Hematopoietic multipotent progenitor cell (in vitro differentiated cells): ENCODE measurements at places on chromosomes 7 and 10. TPM values are rescaled to one million over a fixed set of nuclear protein-coding genes. Genes with fewer than 3 reads are reported as not detected.

DNA sequence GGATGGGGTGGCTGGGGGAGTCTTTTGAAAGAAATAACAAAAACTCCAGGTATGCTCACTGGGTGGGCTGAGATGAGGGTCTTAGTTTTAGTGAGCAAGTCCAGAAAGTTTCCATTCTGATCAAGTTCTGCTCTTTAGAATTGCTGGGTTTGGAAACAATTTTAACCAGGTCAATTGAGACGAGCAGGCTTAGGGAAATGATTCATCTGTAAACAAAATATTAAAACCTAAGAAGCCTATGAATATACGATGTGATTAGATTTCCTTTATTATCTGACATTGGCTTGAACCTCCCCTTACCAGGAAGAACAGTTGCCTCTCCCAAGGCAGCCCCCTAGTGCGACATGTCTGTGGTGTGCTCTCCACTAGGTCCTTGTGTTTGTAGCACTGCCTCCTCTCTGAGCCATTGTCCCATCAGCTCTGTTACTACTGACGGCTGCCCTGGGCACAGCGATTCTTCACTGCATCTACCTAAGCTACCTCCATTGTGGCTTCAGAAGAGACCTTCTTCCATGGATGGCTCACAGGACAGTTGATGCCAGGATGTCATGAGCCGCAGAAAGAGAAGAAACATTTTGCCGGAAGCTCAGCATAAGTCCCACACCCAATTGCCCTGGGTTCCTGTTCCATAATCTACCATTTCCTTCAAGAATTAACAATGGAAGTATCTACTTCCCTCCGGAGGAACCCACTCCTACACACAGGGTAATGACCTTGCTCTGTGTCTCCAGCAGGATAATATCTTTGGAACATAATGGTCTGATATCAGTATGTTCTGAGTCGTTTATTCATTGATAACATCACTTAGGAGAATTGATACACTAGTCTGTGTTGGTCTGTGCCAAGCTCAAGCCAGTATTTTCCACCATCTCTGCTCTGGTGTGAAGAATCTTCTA is 95.1 kb upstream of the ITGB1 start:
- DNase-seq = no peak

- DNase-seq = no peak
These were observed 1.3 kb downstream of the AMPH start for GRCh38 chr7:38629651-38630510.

DNA sequence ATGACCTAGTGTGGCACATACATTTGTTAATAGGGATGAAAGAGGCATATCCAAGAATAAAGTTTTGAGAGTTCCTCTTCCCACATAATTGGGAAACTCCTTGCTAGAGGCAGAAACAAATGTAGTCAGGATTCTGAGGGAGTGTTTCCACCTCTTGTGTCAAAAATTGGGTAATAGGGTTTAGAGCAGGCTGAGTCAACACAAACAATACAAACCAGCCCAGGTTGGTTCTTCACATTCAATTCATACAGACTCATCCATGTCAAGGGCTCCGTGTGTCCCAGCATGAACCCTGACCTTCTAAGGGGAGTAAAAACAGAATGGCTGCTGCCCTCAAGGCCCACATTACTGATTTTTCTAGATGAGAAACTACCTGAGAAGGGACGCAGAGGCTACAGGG is 75.3 kb downstream of the GLI3 start:
- DNase-seq = no peak

- no peak for DNase-seq
These were observed 263.8 kb downstream of the PTEN start for GRCh38 chr10:88127269-88127668.

GRCh38 chr7:92781117-92781720 is 55.2 kb downstream of the CDK6 start:
- no peak for DNase-seq

DNA sequence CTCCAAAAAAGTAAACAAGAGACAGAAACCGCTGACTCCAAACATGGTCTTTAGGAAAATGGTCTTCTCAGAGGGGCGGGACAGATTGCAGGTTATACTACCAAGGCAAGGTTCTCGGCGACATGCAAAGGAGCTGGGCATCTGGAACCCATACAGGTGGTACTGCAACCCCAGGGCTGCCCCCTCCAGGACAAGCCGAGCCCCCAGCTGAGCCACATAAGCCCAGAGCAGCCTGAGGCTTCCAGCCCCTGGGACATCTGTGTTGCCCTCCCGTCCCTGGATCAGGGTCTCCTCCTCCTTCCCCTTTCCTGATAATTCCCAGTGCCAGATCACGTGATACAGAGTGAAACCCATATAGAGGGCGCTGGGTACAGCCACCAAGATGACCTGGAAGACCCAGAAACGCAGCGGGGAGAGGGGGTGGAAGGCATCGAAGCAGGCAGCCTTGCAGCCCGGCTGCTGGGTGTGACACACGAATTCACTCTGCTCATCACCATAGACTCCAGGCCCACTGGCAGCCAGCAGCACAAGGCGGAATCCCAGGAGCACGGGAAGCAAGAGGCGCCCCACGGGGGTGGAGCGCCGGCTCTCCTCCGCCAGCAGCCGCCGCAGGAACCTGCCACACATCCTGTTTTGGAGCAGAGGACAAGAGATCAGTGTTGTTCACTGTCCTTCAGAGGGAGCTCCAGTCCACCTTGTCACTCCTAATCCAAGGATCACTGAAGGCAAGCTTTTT is at the start of gene GJC3:
Gene GJC3 (minus strand): TSS at position 627 of the 736 bp plus-strand sequence. CDS start 0 bp downstream, at position 627.
- DNase-seq = peak; percentile 74

MAGI2 gene
- total RNA-seq = 2.7 TPM

DNA sequence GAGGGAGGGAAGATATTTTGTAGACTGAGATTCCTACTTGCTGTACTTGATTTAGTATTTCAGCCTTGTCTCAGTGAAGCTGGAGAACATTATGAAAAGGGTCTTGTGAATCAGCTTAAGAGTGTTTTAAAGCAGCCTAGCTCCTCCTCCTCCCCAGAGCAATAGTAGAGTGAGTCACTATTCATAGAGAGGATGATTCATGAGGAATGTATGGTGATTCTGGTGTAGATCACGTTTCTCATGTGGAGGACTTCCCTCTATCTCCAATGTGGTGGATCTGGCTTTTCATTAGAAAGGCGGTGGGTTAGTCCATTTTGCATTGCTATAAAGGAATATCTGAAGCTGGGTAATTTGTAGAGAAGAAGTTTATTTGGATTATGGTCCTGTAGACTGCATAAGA is 340.1 kb upstream of the CHRM2 start:
- DNase-seq = no peak

FGFR2 gene
- not detected for total RNA-seq

ANKRD2 gene
- total RNA-seq = not detected

DNA sequence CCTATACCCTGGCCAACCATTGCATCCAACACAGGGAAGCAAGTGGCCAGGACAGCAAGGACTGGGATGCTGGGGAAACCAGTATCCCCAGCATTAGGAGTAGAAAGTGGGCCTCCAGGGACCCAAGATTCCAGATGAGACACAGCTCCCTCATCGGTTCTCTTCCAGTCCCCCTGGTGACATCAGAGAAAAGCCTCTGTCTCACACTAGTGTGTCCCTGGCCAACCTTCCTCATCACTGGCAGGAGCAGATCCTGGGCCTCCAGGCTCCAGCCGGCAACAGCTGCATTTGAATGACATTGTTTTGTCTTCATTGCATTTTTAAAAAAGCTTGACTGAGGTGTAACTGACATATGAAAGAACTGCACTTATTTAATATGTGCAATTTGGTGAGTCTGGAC is 177.3 kb upstream of the LYZL2 start:
- DNase-seq = no peak

DNA sequence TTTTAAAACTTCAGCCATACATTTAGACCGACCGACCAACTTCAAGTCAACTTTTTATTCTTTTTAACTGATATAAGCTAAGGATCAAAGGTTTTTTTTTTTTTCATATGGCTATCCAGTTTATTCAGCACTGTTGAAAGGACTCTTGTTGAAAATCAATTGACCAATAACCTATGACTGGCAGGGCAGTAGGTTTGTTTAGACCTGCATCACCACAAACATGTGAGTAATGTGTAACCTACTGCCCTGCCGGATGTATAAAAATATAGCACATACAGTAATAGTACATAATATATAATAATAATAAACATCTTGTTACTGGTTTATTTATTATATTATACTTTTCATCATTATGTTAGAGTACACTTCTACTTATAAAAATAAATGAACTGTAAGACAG is 434.6 kb upstream of the SEMA3A start:
- DNase-seq = no peak

PBLD gene
- total RNA-seq = 3.2 TPM

DNA sequence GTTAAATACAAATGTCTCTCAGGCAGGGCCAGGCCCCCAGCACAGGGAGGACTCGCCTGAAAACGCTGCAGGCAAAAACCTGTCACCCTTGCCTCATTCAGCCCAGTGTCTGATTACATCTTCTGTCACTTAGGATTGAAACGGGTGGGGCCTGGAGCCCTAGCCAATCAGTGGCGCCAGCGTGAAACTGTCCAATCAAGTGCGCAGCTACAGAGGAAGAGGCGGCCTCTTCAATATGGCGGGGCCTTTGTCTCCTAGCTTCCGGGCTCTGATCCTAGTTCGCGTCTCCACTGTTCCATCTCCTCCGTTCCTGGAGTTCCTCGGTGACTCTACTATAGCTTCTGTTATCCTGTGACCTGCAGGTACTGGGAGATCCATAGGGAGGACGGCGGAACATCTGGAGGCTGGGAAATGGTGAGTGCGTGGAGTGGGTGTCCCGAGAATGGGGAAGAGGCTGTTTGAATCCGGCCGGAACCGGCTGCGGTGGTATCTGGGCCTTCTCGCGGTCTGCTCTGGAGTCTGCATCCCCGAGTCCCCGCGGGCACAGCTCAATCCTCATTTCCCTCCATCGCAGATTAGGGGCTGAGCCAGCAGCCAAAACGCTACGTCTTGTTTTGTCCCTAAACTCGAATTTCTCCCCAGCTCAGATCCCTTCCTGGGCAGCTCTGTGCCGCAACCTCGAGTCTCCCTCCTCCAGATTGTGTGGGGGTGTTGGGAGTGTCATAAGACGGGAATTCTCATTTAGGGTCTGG is at the start of gene ZNF736:
Gene ZNF736 (plus strand): TSS at position 222 of the 752 bp plus-strand sequence. CDS start 190 bp downstream, at position 412.
- DNase-seq = peak; percentile 57

DNA sequence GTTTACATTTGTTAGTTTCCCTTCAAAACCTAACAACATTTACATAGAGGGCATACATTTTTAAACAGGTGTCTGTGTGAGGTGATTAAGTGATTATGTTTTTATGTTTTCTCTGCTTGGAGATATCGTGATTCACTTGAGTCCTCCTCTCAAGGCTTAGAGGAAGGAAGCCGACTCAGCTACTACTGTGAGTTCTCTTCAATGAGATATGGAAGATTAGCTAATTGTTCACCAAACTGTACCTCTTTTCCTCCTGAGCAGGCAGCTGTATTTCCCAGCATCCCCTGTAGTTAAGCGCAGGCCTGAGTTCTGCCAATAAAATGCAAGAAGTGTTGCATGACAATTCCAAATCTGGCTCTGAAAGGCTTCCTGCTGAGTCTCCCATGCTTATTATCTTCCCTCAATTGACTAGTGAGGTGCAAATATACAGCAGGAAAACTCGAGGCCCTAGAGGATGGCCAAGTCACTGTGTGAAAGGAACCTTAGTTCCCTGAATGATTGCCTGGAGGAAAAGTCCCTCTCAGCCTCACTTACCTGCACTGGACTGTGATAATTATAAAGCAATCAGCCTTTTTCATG is 528.7 kb downstream of the GRM8 start:
- DNase-seq = no peak

EPHB4 gene
- 20.5 TPM for total RNA-seq

- no peak for DNase-seq
These were observed 62.5 kb downstream of the DAGLB start for GRCh38 chr7:6385110-6385781.

DNA sequence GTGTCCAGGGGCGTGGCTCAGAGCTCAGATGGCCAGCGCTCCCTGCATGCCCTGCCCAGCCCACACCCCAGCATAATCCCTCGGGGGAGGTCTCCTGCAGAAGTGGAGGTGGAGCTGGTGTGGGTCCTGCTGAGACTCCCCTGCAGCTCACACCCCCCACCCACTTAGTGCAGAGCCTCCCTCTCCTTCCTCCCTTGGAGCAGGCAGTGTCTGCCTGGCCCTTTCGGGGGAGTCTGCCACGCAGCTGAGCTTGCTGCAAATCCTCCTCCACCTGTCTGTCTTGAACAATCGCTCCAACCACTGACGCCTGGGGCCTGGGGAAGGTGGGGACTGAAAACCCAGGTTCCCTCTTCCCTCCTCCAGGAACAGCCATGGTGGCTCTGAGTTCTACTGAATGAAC is 219.7 kb upstream of the PPP2R2D start:
- no peak for DNase-seq

INSIG1 gene
- 95.9 TPM for total RNA-seq

C10orf143 gene
- 1.3 TPM for total RNA-seq

DNA sequence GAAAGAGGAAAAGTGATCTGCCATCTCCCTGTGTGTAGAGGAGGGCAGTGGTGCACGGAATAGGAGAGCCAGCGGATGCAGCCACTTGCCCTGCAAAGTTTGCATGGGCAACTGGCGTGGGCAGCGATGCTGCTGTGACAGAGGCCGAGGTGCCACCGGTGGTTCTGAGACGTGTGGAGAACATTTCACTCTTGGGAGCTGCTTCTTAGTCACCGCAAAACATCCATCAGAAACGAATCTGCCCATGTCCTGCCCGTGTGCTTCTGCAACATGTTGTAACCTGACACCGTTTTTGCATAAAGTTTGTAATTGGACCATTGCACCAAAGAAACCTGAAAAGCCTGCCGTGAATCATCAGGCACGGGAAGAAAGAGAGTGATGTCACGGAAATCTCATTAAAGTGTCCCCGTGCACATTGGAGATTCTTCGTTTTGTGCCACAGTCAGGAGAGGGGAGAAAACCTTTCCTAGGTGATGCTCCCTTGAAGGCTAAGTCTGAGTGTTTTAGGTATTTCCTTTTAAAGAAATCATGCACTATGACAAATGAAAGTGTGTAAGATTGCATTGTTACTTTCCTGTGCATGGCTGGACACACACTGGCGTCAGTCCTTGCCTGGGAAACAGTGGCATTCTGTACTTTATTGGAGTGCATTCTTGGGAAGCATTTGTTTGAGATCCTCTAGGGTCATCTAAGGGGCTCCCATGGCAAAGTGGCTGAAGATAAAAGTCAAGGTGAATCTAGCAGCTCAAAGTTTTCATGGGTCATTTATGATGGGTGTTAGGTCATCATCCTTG is 302.6 kb downstream of the KLF6 start:
- no peak for DNase-seq

DNA sequence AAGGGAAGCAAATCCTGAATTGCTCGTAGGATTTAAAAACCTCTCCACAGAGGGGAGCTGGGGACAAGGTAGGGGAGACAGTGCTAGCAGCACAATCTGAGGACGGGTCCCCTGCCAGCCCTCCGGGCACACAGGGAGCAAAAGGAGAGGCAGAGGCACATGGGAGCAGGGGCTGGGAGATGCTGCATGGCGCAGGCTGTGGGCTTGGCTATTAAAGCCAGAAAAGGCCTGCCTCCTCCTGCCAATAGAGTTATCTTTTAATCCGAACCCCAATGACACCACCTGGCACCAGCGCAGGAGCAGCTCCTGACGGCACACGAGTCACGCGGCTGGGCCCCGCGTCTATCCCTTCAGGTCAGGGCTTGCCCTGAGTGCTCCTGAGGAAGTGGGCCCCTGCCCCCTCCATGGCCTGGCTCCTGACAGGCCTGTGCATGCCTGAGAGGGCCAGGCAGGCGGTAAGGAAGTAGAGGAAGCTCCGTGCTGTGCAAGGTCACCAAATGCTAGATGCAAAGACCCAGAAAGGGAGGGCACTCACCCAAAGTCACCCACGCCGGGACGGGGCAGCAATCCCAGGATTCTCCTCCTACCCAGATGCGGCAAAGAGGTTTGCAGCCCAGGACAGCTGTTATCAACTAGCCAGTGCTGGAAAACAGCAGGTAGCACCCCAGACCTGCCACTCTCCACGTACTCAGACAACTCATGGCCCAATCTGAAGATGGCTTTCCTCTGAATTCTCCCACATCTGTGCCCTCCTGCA is 28.1 kb downstream of the DLG5 start:
- DNase-seq = no peak
